ENCODE measurements at places on chromosomes 1 and 21.

DNA sequence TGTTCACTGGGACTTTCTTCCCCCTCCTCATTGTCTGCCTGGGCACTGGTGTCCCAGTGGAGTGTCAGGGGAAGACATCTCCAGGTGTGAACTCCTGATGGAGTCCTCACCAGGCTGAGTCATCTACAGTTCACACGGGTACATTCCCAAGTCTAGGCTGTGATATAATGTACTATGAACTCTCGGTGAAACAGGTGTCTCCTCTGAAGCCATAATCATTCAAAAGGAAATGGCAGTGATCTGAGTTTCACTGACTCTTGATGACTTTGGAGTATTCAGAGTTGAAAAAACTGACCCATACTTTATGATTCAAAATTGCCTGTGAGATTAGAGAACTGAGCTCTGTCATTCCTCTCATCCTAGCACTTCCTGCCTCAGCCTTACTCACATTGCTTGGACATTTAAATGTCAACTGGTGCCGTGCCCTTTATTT lies 9.1 kb downstream of the LAMC2 start:
- DNase-seq = no peak

DNA sequence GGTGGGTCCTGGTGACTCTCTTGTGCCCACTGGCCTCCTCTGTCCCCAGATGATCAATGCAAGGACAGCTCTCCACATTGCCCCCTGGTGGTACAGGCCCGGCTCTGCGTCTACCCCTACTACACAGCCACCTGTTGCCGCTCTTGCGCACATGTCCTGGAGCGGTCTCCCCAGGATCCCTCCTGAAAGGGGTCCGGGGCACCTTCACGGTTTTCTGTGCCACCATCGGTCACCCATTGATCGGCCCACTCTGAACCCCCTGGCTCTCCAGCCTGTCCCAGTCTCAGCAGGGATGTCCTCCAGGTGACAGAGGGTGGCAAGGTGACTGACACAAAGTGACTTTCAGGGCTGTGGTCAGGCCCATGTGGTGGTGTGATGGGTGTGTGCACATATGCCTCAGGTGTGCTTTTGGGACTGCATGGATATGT lies 10.8 kb downstream of the ADAMTSL4 start:
- DNase-seq = peak; percentile 42

DNA sequence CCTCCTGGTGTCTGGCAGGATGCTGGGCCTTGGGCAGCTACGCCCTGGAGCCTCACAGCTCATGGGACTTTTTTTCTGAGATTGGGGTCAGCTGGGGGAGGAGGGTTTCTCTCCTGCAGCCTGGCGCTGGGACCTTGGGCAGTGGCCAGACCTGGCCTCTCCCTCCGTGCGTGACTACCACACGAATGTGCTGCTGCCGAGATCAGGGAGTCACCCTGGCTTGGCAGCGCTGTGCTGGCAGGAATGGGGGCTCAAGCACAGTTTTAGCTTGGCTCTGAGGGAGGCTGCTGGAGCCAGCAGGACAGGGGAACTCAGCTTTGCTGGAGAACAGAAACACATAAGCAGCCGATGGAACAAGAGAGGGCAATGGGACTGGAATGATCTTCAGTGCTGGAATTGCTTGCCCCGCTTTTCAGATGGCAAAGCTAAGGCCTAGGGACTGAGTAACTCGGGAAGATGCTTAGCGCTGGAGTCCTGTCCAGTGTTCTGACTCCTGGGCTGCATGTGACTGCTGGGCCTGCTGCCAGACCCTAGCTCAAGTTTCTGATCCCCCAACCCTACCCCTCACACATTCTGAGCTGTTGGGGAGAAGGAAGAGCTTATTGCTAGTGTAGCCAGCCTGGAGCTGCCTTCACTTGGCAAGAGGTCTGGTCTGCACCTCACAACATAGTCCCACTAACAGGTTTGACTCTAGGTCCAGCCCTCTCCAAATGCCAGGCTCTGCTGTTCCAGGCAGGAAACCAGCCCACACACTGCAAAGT lies 69.9 kb downstream of the NAV1 start:
- DNase-seq = no peak

DNA sequence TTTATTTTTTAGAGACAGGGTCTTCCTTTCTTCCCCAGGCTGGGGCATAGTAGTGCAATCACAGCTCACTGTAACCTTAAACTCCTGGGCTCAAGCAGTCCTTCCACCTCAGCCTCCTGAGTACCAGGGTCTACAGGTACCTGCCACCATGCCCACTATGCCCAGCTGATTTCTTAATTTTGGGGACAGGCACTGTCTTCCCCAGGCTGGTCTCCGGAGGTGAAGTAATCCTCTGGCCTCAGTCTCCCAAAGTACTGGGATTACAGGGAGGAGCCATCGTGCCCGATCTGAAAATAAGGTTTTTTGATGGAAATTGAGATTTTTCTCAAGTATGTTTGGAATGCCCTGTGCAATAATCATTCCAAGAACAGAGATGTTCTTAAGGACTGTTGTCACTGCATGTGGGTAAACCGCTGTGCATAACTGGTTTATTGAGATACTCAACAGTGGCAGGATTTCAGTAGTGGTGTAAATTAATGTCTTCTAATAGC lies 934 bp upstream of the MSH4 start:
- no peak for DNase-seq

- DNase-seq = no peak
These were observed 19.8 kb downstream of the MIER1 start for GRCh38 chr1:66944330-66945274.

DNA sequence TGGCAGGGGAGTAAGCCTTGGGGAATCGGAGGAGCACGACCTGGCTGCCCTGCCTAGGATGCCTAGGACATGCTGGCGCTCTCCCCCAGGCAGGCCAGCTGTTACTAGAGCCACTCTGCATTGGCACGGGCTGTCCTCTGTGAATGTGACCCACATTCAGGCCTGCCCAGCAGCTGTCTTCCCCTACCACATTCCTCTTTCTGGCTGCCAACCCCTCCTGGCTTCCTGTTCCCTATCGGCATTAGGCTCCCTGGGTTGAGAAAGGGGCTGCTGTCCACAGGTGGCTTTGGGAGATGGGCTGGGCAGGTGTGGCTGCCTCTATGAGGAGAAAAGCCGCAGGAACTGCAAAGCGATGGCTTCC lies 2.3 kb upstream of the NFASC start:
- DNase-seq = no peak

DNA sequence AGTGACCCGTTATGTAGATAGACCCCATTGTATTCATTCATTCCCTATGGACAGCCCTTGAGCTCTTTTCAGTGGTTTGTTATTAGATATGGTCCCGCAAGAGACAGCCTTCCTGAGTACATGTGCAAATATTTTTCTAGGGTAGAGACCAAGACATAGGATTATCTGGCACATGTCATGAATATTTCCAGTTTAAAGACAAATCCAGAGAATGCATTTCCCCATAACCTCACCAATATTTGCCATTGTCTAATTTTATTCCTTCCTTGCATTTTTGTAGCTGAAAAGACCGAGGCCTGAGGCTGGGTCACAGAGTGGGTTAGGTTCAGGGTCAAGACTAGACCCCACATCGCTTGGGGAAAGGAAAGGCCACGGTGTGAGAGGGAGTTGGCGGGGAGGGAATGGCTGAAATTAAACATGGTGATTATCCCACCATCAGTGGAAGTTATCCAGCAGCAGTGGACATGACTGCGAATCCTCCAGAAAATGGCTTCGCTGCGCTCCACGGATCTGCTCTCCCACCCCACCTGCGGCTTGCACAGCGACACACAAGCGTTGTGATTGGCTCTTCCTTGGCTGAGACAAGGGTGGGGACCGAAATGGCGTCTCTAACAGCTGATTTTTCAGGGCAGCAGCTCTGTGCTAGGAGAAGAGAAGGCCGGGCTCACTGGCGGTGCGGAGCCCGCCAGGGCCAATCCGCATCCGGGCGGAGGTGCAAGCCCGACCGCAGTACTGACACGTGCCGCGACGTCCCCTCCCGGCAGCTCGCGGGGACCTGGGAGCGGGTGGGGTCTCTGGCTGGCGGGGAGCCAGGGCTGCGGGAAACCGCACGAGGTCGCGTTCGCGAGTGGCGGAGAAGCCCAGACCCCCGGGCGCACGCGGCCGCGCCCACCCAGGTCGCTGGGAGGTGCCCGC lies 16.1 kb upstream of the STMN1 start:
- DNase-seq = peak; percentile 11

DNA sequence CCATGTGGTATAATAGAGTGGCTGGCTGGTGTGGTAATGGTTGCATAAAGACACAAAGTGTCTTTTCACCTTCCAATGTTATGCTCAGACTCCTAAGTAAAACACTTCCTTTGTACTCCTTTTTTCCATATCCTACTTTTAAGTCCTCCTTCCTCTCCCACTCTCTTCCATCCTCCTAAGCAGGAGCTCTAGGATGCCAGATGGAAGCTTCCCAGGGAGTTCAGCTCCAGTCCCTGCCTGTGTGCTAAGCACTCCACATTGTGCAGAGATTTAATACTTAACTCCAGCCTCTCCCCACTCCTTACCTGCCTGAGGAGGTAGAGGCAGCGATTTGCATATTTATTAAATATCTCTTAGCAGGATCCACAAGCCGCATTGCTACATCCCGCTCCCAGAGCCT lies 60.5 kb upstream of the IGSF21 start:
- DNase-seq = no peak

- DNase-seq = no peak
These were observed 347.5 kb downstream of the SMYD3 start for GRCh38 chr1:246159279-246160227.

GRCh38 chr1:41913014-41913413 lies 5.7 kb downstream of the HIVEP3 start:
- DNase-seq = no peak

DNA sequence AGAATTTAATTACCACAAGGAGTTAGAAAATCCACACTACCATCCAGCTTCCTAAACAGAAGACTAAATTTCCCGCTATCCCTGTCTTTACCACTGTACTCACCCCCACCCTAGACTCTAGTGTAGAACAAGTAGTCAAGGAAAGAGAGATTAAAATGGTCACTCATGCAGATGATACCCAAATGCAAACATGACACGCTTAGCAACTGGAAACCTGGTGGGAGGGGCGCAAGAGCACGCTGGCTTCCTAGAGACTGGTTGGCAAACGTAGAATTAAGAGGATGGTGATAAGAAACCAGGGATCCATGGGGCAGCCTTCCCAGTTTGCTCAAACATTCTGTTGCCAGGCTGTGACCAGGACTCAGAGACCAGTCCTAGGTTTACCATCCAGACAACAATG lies 9.9 kb upstream of the LDLRAD1 start:
- no peak for DNase-seq

DNA sequence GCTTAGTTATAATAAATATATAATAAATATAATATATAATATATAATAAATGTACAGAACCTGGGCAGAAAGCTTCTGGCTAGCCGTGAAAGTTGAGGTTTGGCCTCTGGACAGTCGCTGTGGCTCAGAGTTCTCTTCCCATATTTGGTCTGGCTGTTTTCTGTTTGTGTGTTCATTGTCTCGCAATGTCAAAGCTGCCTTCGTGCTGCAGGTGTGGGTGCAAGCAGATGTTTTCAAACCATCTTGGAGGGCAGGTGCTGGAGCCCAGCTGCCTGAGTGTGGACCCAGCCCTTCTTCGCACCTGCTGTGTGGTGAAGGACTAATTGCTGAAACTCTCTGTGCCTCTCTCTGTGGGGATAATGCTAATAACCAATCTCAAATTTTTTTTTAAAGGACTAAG lies 3.6 kb upstream of the CSTB start:
- DNase-seq = no peak

- DNase-seq = no peak
These were observed 3.6 kb upstream of the SPATC1L start for GRCh38 chr21:46187814-46188213.

- no peak for DNase-seq
These were observed 75.2 kb downstream of the FMO4 start for GRCh38 chr1:171389171-171389570.
